Cortex of kidney (tissue), 1 donor: ENCODE measurements at places on chromosomes 7 and 10.

DNA sequence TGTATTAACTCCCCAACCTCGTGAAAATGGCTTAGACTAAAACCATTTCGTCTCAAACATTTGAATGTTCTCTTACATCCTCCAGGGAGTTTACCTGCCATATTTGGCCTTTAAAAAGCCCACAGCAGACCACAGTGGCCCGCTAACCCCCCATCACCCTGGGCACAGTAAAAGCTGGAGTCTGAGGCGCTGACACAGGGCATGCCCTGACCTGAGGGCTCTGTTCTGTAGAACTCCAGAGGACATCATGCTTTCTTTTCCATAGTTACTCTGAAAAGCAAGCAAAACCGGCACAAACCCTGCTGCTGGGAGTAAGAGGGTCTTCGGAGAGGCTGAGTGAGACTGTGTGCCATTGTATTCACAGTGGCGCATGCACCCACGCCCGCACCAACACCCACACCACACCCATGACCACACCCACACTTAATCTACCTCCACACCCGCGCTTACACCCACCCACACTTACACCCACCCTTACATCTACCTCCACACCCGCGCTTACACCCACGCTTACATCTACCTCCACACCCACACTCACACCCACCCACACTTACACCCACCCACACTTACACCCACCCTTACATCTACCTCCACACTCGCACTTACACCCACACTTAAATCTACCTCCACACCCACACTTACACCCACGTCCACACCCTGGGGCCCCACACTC is 32.1 kb downstream of the LRRC27 start:
- no peak for DNase-seq

GRCh38 chr7:73555411-73555982 is 2.0 kb downstream of the BCL7B start:
- DNase-seq, result no peak

GRCh38 chr7:149232362-149232761 is 7.1 kb upstream of the ZNF212 start:
- no peak for DNase-seq

DNA sequence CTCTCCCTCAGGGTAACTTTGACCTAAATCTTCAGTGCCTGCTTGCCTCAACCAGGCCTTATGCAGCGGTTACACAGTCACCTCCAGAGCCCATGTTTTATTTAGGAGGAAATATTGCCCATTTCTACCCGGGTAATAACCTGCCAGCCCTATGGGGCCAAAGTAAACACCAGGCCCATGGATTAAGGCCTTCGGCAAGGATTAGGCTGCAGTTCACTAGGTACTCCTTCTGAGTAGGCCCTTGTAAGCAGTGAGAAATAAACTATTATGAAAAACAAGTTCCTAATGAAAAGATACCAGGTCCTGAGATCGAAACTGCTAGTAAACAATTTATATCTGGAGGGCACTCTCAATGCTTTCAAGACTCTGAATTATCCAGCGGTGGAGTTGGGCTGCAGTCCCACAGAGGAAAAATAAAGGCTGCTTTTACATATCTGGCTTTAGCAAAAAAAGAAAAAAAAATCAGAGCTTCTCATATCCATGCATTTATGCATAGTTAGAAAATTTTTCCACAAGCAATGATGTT is 3.7 kb upstream of the HOXA10 start:
- DNase-seq, result no peak
